A549 (cell line): ENCODE measurements at places on chromosomes 6 and 20. TPM values are rescaled to one million over a fixed set of nuclear protein-coding genes. Genes with fewer than 3 reads are reported as not detected.

Gene ZSCAN9
- 7.2 to 8.1 TPM (median 7.7 TPM) in 3 replicates for polyA plus RNA-seq

Gene DLK2
- polyA plus RNA-seq: 2.2 to 2.6 TPM (median 2.5 TPM) in 3 replicates

Gene PRL
- polyA plus RNA-seq: not detected in 3 replicates

Gene BACH2
- 0.01 to 0.13 TPM (median 0.10 TPM) in 3 replicates for polyA plus RNA-seq

Gene AURKA
- 107 to 125 TPM (median 117 TPM) in 3 replicates for polyA plus RNA-seq
